BJ (cell line): ENCODE measurements at places on chromosomes 4 and X.

DNA sequence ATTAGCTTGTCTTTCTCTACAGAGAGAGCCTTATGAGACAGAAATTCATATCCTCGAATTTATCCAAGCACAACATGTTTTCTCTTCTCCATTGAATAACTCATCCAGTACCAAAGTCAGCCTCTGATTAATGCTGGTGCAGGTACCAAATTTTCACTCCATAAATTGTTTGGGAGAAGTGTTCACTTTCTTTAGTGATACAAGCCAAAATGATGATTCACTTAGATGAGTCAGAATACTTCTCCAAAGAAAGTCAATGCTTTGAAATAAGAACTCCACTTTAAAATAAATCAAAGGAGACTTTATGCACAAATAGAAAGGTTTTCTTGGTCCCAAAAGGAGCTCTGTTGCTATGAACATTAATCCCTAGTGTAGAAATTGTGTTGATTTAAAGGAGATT is 60.2 kb downstream of the MAOB start:
- no peak for DNase-seq

DNA sequence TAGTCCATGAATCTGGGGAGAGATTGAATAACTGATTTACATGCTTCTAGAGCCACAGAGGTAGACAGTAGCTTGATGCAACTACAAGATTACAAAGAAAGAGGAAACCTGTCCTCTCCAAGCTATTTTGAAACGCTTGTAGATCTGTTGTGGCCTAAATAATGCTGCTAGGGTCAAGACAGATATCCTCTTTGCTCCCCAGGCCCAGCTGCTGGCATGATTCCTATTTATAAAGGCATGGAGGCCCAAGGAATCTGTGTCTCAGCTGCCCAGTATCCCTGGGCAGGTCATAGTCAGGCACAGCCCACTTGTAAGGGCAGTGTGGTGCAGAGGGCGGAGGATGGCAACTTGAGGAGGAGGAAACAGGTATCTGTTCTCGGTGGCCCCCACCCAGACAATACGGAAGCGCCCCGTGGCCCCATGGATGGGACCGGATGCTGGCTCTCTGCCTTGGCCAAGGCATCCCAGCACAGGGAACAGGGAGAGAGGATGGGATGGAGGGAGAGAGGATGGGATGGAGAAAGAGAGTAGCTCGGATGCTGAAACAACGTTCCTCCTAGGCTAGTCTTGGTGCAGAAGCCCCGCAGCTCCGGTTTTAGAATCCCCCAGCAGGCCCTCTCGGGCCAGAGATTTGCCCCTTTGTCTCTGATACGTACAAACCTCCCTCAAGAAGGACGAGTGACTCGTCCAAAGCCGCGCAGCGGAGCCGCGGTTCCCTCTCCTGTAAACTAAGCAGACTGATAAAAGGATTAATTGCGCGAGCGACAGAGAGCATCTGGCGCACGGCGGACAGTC is 767 bp upstream of the SMIM20 start:
- DNase-seq, result no peak

DNA sequence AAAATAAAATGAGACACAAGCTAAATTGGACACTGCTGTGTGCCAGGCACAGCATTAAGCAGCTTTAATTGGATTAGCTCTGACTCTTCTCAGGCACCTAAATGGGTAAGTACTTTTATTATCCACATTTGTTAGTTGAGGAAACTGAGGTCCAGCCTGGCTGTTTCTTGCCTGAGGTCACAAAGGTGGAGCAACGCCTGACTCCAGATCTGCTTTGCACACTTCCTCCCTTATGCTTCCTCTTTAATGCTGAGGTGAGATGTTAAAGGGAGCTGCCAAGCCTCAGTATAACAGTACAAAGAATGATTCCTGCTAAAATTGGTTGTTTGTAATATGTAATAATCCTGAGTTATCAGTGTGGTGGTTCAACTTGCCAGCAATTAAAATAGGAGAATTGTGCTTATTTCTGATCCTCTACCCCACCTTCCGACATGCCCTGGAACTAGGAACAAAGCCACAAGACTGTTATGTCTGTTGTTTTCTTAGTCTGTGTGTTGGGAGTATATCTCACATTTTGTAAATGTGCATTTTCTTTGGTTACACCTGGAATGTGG is 74.4 kb downstream of the AFF1 start:
- DNase-seq, result no peak

DNA sequence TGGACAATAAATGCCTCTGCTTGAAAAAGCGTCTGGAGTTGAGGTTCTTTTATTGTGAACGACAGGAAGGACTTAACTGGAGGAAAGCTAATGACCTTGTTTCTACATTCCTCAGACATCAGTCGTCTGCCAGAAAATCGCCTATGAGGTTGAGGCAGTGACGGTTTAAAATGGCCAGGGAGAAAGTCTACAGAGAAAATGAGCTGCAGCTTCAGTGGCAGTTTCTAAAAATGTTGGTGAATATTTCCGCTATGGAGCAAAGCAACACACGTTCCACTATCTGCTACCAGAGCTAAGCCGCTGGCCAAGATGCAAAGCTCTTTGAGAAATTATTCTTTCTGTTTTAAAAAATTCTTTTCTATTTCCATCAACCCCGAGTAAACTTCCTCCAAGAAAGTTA is 116.9 kb upstream of the GALNT7 start:
- DNase-seq, result peak; percentile 2

- no peak for DNase-seq
Observed at GRCh38 chr4:102612824-102613366, 111.7 kb downstream of the NFKB1 start.

- DNase-seq, result no peak
Observed at GRCh38 chr4:69601065-69601464, 38.4 kb downstream of the UGT2A2 start.

DNA sequence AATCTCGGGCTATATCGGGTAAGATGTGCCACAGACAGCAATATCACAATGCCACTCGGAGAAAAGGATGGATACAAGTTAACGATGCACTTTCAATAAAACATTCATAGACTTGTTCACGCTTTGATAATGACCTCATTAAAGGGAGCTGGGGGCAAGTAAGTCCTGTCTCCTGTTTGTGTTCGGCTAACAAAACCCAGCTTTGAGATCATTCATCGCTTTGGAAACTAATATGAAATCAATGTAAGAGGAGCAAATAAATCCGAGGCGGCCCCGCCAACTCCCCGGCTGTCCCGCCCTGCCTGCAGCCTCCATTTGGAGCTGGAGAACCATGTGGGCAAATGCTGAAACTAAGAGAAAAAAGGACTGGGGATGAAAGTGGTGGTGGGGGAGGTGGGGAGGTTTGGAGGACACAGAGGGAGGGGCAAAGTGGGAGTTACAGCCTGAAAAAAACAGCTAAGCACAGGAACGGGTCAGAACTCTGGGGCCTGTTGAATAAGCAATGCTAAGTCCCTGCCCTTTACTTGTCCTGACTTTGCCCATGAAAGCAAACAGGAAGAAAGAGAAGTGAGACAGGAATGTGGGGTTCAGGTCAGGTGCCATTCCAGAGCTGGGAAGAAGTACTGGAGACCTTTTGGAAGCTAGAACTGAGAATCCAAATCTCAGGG is 3.5 kb upstream of the GSX2 start:
- no peak for DNase-seq

GRCh38 chrX:62931625-62932024 is 419.5 kb downstream of the SPIN4 start:
- no peak for DNase-seq

DNA sequence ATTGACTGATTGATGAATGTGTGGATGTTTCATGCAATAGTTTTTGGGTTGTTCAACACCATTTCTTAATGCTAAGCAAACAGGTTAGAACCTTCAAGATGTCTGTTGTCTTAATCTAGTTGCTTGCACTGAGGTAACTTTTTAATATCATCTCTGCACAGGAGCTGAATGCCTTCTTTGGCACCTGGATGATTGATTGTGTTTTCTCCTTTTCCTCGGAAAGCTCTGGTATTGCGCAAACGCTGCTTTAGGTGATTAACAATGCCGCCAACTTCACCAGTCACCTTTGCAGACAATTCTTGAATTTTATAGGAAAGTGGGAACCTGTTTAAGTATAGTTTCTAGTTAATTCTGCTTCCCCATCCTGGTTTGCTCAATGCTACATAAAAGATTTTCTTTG is 48.2 kb downstream of the RTL9 start:
- no peak for DNase-seq

DNA sequence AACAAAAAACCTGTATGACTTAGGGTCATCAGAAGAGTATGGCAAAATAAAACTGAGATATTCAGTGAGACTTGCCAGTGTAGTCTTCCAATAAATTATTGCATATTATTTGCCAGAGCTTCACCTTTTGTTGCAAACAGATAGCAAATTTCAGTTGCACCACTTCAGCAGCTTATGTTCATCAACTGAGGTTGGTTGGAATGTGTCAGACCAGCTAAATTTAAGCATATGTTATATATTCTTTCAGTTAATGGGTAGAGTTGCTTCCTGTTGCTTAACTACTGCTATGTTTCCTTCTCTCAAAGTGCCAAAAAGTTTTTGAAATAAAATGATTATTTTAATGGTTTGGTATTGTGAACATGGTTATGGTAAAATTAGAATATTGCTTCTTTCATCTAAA is 61.5 kb downstream of the GALNT7 start:
- no peak for DNase-seq

DNA sequence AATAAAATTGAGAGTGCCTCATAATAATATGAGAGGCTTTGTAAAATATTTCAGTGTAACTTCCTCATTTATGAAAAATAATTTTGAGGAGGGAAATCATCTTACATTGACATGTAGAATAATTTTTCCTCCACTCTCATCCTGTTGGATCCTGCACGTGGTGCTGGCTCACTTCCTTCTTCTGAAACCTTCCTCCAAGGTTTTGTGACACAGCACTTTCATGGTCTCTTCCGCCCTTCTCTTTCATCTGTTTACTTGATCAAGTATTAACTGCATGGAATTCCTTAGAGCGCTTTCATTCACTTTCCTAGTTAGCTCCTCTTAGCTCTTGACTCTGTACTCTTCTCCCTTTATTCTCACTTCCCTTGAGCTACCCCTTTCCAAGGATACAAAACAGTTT is 246.5 kb downstream of the RAPGEF2 start:
- no peak for DNase-seq

DNA sequence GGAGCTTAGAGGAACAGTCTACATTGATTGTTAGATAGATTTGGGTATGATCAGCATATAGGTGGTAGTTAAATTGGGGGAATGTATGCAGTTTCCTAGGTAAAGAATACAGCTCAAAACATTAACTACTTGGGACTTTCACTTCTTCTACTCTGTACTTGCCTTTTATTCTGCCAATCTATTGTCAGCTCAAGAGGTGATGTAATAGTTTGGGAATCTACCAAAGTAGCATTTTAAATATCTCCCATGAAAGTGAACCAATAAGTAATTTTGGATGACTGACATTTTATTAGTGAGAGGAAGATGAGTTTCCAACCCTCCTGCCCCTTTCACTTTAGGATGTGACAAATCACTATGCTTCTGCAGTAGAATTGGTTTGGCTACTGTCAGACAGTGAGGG is 43.4 kb downstream of the NUDT6 start:
- DNase-seq, result no peak

DNA sequence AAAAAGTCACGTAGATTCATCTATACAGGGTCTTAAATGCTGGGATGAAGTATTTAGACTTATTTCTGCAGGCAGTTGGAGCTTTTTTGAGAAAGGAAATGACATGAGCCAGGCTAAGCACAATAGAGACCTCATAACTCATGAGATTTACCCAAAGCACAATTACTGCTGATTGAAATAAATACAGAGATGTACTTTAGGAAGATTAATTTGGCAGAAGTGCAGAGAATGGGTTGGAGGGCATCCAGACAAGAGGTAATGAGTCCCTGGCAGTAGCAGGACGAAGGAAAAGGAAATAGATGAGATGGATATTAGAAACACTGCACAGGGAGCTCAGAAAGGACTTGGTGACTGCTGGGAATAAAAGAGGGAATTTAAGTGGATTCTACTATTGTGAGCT is 129.1 kb downstream of the SHROOM4 start:
- DNase-seq, result no peak

DNA sequence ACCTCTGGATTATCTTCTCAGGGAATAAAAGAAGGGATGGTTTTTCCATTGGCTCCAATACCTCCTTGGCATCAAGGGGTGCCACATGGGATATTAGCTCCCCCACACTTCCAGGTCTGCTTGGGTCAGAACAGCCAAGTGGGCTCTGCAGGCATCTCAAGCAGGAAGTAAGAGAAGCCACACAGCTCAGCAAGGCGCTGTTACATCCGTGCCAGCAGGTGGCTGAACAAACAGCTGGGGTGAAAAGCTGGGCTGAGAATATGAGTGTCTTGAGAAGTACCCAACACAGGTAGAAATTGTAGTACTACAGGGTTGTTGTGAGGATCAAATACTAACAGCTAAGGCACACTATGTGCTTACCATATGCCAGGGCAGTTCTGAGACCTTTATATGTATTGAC is 76.7 kb upstream of the TMEM150C start:
- DNase-seq, result no peak

DNA sequence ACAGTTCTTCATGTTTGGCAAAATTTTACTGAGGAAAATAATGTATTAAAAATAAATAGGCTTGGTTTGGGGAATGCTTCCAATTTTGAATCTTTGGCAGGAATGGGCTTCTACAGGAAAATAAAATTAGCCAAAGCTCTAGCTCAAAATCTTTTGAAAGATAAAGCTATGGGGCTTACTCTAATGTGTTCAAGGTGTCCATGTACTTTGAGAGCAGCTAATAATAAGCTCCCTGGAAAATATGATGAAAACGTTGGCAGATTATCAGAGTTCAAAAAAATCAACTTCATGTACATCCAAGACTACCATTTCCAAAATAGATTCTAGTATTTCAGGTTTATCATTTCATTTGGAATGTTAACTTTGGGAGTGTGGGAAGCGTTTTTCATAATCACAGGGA is 158.4 kb downstream of the EMCN start:
- no peak for DNase-seq

- DNase-seq, result peak; percentile 41
Observed at GRCh38 chrX:155767051-155767875, 113.9 kb upstream of the VAMP7 start.

GRCh38 chr4:80189956-80190677 is 7.2 kb upstream of the PRDM8 start:
- no peak for DNase-seq

DNA sequence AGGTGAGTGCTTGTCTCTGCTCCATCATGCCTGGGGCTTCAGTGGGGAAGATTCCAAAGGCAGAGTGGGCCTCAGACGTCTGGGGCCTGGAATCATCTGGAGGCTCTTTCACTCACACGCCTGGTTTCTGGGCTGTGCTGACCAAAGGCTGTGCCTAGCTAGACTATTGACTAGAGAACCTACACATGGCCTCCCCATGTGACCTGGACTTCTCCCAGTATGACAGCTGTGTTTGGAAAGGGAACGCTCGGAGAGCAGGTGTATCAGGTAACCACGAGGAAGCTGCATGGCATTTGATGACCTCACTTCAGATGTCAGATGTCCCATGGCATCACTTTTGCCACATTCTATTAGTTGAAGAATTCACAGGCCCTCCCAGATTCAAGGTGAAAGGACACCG is 51.0 kb downstream of the ADGRL3 start:
- DNase-seq, result no peak

DNA sequence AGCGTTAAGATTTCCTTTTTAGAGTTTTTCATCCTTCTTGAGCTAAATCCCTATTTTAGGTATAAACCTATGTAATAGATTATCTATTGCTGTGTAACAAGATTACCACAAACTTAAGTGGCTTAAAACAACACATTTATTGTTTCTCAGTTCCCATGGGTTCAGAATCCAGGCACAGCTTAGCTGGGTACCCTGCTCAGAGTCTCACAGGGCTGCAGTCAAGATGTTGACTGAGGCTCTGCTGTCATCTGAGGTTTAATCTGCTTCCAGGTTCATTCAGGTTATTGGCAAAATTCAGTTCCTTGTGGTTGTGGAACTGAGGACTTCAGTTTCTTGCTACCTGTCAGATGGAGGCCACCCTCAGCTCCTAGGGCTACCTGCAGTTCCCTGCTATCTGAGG is 60.9 kb downstream of the GK start:
- no peak for DNase-seq

GRCh38 chrX:16666541-16666940 is 16.6 kb downstream of the S100G start:
- DNase-seq, result no peak
